ENCODE measurements at places on chromosomes 16 and 17.
A peak's percentile ranks its signal among the peaks of the same experiment; 100 is the strongest.

DNA sequence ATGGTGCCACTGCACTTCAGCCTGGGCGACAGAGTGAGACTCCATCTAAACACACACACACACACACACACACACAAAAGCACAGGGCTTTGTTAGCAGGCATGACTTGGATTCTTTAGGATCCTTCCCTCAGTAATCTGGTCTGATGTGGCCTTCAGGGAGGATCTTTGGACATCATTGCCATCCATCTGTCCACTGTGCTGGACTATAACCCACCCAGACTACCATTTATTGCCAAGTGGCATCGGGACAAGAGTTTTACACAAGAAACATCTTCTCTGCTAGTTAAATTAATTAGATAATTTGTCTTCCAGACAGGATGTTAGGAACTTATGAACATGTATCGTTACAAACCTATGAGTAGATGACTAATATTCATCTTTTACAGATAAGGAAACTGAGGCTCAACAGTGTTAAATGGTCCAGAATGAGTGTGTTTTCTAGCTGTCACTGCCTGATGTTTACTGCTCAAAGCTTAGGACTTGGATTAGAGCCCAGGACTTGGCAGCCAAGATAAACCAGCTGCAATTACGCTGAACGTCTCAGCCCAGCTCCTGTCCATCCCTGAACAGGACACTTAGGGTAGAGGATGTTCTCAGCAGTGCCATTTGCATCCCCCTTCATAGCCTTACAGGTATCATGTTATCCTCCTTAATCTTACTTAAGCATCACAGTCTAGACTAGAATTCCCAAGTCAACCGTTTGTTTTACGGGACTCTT lies 285.8 kb downstream of the WWOX start:
- H3K27me3 ChIP-seq, result no peaks in the 10 kb centered on the region
- H3K36me3 ChIP-seq, result peaks cover 20% of the 10 kb centered on the region
- no peak overlapping the region for H3K27ac ChIP-seq
- no peak overlapping the region for H3K4me3 ChIP-seq
- DNase-seq, result no peak

GRCh38 chr16:1152651-1153259 lies at the start of gene CACNA1H:
Gene CACNA1H, plus strand, starts transcription at chr16:1153106. Its CDS starts 632 bp downstream, at chr16:1153738.
- H3K36me3 ChIP-seq, result no peaks in the 10 kb centered on the region
- peak within 1 kb of the TSS; percentile 41 for H3K4me3 ChIP-seq
- no peak within 1 kb of the TSS for H3K27ac ChIP-seq
- H3K27me3 ChIP-seq, result peaks cover 7% of the 10 kb centered on the region
- H3K4me1 ChIP-seq, result peaks cover 2% of the 10 kb centered on the region

GRCh38 chr16:61791464-61791863 lies 244.8 kb downstream of the CDH8 start:
- no peak overlapping the region for H3K4me3 ChIP-seq
- H3K27me3 ChIP-seq, result no peaks in the 10 kb centered on the region
- no peak for DNase-seq
- H3K27ac ChIP-seq, result no peak overlapping the region

DNA sequence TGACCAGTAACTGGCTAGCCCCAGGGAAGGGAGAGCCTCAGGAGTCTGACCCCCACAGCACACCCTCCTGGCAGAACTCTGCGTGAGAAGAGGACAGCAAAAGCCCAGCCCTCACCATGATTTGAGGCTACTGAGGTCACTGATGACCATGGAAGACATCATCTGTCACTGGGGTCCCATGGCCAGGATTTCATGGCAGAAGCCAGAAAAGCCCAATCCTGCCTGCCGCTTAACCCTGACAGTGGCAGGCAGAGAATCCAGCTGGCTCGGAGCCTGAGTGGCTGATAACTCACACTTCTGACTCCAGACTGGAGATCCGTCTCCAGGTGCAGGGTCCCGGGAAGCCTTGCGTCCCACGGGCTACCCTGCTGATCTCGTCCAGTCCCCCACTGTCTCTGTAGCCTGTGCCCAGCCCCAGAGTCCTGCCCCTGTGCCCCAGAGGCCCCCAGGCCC lies 17.5 kb downstream of the GRIN2C start:
- DNase-seq, result no peak
- no peak overlapping the region for H3K27ac ChIP-seq
- peaks cover 6% of the 10 kb centered on the region for H3K4me1 ChIP-seq

DNA sequence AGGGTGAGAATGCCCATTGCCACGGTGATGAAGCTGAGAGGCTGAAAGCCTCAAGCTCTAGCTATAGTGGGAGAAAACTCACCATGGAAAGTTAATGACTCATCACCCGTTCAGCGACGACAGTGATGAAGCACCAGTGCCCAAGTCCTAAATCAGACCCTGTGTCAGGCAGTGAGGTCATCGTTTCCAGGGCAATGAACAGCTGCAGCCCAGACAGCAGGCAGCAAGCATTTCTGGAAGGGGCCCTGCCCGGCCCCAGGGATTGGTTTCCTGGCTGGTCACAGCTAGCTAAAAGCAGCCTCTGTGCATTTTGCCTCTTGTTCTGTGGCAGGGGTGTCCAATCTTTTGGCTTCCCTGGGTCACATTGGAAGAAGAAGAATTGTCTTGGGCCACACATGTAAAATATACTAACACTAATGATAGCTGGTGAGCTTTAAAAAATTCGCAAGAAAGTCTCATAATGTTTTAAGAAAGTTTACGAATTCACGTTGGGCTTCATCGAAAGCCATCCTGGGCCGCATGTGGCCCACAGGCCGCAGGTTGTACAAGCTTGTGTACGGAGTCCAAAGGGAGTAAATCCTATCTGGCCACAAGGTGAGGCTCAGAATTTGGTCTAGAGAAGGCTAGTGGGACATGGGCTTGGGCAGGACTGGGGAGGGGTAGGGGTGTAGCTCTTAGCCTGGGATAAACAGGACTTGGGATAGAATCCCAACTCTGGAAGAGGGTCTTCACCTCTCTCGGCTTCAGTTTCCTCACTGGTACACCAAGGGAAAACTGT lies 40.6 kb downstream of the MIS12 start:
- H3K27me3 ChIP-seq, result no peaks in the 10 kb centered on the region
- peaks cover 35% of the 10 kb centered on the region for H3K36me3 ChIP-seq
- no peak overlapping the region for H3K4me3 ChIP-seq
- DNase-seq, result peak; percentile 88

Measured in activated CD4-positive, alpha-beta T cell treated with anti-CD3 and anti-CD28 coated beads for 36 hours (primary cell).